ENCODE measurements at places on chromosomes 16 and 17.
A peak's percentile ranks its signal among the peaks of the same experiment; 100 is the strongest.

DNA sequence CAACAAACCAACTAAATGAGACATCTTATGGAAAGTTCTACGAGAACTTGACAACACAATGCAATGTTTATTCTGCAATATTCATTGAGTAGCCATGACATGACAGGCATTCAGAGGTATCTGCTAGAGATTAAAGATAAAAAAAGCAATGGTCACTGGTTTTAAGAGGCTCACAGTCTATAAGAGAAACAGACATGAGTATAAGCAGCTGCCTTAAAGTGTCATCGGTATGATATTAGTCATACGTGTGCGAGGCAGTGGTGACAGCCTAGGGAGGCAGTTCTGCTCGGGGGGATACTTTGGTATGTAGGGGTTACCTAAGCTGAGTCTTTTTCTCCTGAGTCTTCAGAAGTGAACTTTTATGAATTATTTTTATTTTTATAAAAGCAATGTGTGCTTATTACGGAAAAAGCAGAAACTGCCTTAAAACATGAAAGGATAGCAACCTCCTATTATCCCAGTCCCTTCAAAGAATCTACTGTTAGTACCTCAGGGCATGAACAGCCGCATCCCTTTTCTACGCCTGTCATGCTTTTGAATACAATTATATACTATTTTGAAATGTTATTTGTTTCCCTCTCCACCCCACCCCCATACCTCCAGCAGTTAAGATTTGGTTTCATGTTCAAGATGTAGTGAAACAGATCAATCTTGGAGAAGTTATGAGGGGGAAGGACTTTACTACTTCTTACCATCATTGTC, 7.7 kb downstream of the ST6GALNAC1 start:
- peak overlapping the region; percentile 90 for H3K27ac ChIP-seq
- peak; percentile 85 for DNase-seq
- peaks cover 19% of the 10 kb centered on the region for H3K4me1 ChIP-seq
- peaks cover 5% of the 10 kb centered on the region for H3K27me3 ChIP-seq

GRCh38 chr16:26301516-26301915, 609.8 kb downstream of the HS3ST4 start:
- H3K27me3 ChIP-seq = no peaks in the 10 kb centered on the region
- DNase-seq = no peak
- H3K36me3 ChIP-seq = no peaks in the 10 kb centered on the region
- no peak overlapping the region for H3K4me3 ChIP-seq
- no peak overlapping the region for H3K27ac ChIP-seq

DNA sequence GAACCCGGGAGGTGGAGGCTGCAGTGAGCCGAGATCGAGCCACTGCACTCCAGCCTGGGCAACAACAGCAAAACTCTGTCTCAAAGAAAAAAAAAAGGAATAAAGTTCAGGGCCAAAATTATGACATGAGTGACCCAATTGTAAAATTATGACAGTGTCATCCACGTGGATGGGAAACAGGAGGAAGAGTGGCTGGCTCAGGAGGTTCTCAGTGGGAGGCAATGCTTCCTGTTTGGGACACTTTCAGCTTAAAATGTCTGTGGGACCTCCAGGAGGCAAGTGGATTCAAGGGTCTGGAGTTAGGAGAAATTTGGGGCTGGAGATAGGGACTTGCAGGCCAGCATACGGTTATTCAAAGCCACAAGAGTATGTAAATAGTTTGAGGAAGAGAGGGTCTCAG, 8.0 kb upstream of the STX4 start:
- no peak overlapping the region for H3K4me3 ChIP-seq
- H3K27me3 ChIP-seq = peaks cover 2% of the 10 kb centered on the region
- no peaks in the 10 kb centered on the region for H3K36me3 ChIP-seq
- peak overlapping the region; percentile 8 for H3K27ac ChIP-seq
- DNase-seq = no peak

DNA sequence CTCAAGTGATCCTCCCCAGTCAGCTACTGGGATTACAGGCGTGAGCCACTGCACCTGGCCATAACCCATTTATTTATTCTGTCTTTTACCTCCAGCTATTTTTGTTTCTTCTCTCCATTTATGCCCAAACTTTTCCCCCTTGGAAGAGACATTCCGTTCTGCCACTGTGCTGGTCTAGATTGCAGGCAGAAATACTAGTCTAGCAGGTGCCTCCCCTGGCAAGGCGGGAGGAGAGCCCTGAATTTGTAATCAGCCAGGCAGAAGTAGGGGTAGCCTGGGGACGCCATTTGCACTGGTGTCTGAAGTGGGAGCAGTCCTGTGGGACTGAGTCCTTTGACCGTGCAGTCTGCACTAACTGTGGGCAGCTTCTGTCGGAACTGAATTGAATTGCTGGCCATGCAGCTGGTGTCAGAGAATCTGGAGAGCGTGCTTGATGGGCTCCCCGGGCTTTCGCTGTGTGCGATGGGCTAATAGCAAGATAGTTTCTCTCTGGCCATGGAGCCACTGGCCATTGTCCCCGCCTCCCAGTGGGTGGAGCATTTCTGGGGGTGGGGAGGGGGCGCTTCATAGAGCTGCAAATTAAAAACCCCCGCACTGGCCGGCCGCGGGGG, 31.5 kb upstream of the LITAF start:
- H3K27ac ChIP-seq = no peak overlapping the region
- peaks cover 2% of the 10 kb centered on the region for H3K27me3 ChIP-seq
- no peak overlapping the region for H3K4me3 ChIP-seq
- peaks cover 3% of the 10 kb centered on the region for H3K36me3 ChIP-seq
- DNase-seq = no peak

DNA sequence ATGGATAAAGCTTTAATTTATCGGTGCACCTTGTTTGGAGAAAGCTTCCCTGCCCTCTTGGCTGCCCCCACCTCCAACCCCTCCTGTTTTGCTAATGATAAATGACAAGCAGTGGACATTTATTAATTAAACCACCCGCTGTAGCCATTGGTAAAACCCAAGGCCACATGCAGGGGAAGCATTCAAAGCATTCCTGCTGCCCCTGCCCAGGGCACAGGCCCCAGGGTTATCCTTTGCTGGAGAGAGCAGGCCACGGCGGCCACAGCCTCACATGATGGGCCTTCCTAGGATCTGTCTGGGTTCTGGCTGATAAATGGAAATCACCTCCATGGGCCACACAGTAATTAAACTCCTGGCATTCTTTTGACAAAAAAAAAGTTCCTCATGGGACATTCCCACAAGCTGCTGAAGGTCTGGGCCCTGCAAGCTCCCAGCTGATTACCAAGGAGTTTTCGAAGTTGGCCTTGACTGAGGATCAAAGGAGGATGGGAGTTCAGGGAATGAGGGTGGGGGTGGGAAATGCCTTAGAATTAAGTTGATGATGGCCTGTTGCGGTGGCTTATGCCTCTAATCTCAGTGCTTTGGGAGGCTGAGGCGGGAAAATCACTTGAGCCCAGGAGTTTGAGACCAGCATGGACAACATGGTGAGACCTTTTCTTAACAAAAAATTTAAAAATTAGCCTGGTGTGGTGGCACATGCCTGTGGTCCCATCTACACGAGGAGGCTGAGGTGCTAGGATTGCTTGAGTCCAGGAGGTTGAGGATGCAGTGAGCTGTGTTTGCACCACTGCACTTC, 35.5 kb downstream of the SOST start:
- H3K27me3 ChIP-seq = no peaks in the 10 kb centered on the region
- H3K4me1 ChIP-seq = peaks cover 60% of the 10 kb centered on the region
- no peak overlapping the region for H3K4me3 ChIP-seq
- no peak for DNase-seq
- 0 out of 2 replicates have a peak, but pooled peaks cover 4% of the 10 kb centered on the region for H3K36me3 ChIP-seq
- peak overlapping the region; percentile 76 for H3K27ac ChIP-seq

GRCh38 chr16:86970726-86971125, 346.5 kb downstream of the C16orf95 start:
- H3K4me1 ChIP-seq = peaks cover 8% of the 10 kb centered on the region
- H3K36me3 ChIP-seq = peaks cover 10% of the 10 kb centered on the region
- no peak overlapping the region for H3K27ac ChIP-seq
- no peak overlapping the region for H3K4me3 ChIP-seq
- peaks cover 37% of the 10 kb centered on the region for H3K27me3 ChIP-seq
- no peak for DNase-seq

DNA sequence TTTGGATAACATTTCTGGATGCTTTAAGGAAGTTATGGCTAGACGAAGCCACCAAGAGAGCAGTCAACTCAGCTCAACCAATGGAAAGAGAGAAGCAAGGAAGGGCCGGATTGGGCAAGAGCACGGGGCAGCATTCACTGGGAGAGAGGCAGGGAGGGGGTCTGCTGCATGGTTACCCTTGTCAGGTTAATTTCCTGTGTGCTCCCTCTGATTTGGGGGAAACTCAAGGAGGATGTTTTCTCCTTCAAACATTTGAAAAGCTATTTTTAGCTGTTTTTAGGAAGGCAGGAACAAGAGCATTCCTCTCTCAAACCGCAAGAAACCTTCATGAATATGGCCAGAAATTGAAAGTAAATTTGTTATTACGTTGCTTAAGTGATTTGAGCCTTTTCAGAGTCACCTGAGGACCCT, 118.5 kb upstream of the ZFHX3 start:
- H3K27ac ChIP-seq = no peak overlapping the region
- H3K36me3 ChIP-seq = no peaks in the 10 kb centered on the region
- no peak for DNase-seq
- peaks cover 6% of the 10 kb centered on the region for H3K27me3 ChIP-seq
- H3K4me3 ChIP-seq = peak overlapping the region; percentile 10

- no peak for DNase-seq
- H3K4me3 ChIP-seq = peak overlapping the region; percentile 56
- peaks cover 18% of the 10 kb centered on the region for H3K4me1 ChIP-seq
- H3K27ac ChIP-seq = no peak overlapping the region
- no peaks in the 10 kb centered on the region for H3K36me3 ChIP-seq
Observed at GRCh38 chr17:39663688-39664580, 1.2 kb upstream of the TCAP start.
